Stimulated activated naive CD4-positive, alpha-beta T cell (primary cell): ENCODE measurements at places on chromosomes 1 and 21.

DNA sequence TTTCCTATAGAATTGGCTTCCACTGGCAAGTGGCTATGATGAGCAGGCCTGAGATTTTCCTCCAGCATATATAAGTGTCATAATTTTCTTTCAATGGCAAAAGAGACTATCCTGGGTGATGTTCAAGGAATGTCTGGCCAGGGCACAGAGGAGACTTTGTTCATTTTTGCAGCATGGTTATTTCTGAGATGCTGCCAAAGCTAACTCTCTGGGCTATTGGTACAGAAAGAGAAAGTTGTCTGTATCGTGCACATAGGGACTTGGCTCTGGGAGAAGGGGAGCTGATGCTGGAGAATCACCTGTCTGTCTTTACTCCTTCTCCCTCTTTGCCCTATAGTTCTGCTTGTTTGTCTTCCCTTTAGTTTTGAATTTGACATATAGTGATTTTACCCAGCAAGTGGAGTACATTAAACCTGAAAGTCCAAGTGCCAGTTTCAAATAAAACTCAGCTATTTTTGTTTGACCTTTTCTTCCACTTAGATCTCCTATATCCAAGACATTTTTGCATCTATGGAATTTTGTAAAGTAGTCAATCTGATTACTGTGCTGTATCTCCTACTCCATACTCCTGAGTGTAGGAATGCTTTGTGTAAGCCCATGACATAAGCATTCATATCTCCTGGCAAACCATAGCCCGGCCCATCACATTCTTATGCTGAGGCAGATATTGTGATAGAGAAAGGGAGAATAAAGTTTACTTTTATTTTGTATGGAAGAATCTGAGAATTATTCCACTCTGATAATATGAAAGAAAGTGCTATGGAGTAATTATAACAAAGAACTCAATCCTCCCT lies 3.9 kb downstream of the FNDC7 start:
- no peak for DNase-seq

DNA sequence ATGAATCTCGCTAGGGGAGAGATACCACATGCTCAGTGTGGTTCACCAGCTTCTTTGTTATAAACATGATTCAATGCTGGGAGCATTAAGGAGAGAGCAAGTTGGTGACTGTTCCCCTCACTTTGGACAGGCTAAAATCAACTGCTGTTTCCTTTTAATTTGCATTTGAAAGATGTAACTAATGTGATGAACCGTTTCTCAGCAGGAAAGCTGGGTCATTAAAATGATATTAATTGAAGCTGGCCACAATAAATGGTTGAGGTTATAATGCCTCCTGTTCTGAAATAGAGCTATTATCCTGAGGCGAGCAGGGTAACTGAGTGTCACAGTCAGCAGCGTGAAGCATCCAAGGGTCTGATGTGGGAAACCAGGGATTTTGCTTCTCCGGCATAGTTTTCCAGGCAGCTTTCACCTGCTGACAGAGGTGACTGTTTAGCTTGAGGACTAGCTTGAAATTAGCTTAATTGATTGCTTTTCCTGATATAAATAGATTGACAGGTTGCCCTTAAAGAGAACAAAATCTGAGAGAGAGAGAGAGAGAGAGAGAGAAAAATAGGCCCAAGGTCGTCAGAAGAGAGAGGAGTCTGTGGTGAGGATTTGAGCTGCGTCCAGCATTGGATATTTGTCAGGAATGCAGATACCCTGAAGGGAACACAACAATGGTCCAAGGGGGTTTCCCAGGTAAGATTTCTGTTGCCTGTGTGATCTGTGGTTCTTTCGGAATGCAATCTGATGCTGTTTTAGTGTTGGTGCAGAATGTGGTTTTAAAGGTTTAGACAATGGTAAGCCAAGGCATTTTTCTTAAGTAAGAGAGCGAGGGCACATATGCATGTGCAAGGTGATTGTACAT lies 209.7 kb downstream of the PATJ start:
- no peak for DNase-seq

GRCh38 chr1:118947790-118948189 lies 40.4 kb downstream of the TBX15 start:
- no peak for DNase-seq

DNA sequence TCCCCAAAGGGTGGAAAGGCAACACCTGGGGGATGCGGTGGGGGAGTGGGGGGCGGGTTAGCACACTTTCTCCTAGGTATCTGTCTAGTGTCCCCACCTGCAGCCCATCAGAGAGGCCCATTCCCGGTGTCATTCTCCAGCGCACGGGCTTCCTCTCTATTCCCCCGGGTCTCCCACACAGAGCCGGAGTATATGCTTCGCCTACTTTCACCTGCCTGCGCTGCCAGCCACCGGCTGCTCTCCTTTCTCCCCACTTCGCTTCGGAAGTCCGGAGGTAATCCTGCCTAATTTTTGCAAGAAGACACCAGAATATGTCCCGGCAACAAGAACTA lies 852 bp downstream of the RGS7 start:
- DNase-seq, result no peak

- no peak for DNase-seq
Measured at GRCh38 chr1:208254376-208254775, 10.2 kb upstream of the PLXNA2 start.

- no peak for DNase-seq
Measured at GRCh38 chr1:57910305-57910704, 486.4 kb upstream of the DAB1 start.

GRCh38 chr1:92169214-92170005 lies 48.3 kb upstream of the C1orf146 start:
- DNase-seq, result no peak

DNA sequence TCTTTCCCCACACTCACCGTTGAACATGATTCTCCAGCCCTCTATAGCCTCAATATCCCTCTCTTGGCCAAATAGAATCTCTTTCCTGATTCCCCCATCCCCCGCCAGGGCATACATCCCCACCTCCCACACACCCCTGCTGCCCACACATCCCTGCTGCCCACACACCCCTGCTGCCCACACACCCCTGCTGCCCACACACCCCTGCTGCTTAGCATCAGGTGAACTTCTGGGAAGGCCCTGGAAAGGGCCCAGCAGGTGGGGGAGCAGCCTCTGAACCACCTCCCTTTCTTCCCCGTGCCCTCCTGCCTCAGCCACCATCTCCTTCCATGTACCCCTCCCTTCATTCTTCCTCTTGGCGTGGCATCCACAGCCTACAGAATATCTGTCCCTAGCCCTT lies 15.9 kb upstream of the IFNLR1 start:
- DNase-seq, result no peak

- no peak for DNase-seq
Measured at GRCh38 chr1:34140011-34140676, 24.9 kb downstream of the CSMD2 start.
